PC-9 (cell line): ENCODE measurements at places on chromosomes 3 and 15. TPM values are rescaled to one million over a fixed set of nuclear protein-coding genes. Genes with fewer than 3 reads are reported as not detected.
A peak's percentile ranks its signal among the peaks of the same experiment; 100 is the strongest.

DNA sequence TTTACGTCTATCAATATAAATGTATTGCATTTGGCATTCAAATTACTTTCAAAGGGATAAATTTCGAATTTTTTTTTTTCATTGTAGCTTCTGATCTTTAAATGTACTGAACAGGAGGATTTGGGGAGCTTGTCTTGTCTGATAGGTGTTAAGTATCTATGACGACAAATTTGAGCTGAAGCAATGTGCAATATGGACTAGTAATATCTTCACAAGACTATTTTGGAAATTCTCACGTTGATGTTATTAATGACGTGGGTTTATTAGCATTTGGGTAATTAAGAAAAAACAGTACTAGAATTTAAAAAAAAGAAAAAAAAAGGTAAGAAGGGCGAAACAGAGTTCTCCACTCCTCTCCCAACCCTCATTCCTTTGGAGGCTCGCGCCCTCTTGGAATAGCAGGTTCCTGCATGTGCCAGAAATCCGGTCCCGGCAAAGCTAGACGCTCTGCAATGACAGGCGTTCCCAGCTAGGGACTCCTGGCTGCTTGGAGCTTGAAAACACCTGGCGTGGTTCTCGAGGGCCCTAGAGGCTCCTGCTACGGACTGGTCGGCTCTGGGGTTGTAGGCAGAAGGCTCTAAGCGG lies 648 bp upstream of the P2RY1 start:
- H3K27ac ChIP-seq, result peak overlapping the region; percentile 16; the same call in 1 of the 2 replicates
- H3K27me3 ChIP-seq, result no peaks in the 10 kb centered on the region
- H3K4me3 ChIP-seq, result peak overlapping the region; percentile 94
- peaks cover 9% of the 10 kb centered on the region for H3K4me1 ChIP-seq
- no peaks in the 10 kb centered on the region for H3K36me3 ChIP-seq
- no peak for DNase-seq

- H3K36me3 ChIP-seq, result no peaks in the 10 kb centered on the region
- peaks cover 9% of the 10 kb centered on the region; the same call in 1 of the 2 replicates for H3K27me3 ChIP-seq
- H3K4me3 ChIP-seq, result peak overlapping the region; percentile 71
- H3K4me1 ChIP-seq, result peaks cover 29% of the 10 kb centered on the region
- no peak overlapping the region for H3K27ac ChIP-seq
Observed at GRCh38 chr3:129605203-129605921, 1.1 kb downstream of the PLXND1 start.

DNA sequence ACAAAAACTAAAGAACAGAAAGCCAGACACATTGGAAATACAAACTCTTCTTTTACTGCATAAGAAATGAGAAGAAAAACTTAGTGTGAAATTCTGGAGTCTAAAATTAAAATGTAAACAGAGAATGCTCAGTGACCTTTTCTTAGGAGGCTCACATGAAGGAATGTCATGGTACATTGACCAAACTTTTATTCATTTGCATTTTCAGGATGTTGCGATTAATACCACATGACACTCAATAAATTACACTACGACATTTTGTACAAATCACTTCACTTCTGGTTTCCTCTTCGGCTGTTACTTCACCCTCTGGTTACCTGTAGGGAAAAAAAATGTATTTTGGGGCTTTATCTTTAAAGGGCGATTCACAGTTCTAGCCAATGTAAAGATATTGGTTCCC lies 56.4 kb upstream of the ACTC1 start:
- no peaks in the 10 kb centered on the region for H3K36me3 ChIP-seq
- DNase-seq, result no peak
- 0 out of 2 replicates have a peak, but pooled peaks cover 5% of the 10 kb centered on the region for H3K4me1 ChIP-seq
- no peaks in the 10 kb centered on the region for H3K27me3 ChIP-seq
- no peak overlapping the region for H3K27ac ChIP-seq
- no peak overlapping the region for H3K4me3 ChIP-seq

GRCh38 chr3:160792540-160792939 lies 36.5 kb downstream of the PPM1L start:
- H3K4me1 ChIP-seq, result peaks cover 14% of the 10 kb centered on the region
- DNase-seq, result no peak
- H3K4me3 ChIP-seq, result no peak overlapping the region
- H3K27me3 ChIP-seq, result no peaks in the 10 kb centered on the region

Gene CADPS
- total RNA-seq, result not detected in 2 replicates
